ENCODE measurements at places on chromosomes 5 and 9.

- no peak for DNase-seq
Observed at GRCh38 chr9:106717686-106718085, 145.3 kb upstream of the ZNF462 start.

DNA sequence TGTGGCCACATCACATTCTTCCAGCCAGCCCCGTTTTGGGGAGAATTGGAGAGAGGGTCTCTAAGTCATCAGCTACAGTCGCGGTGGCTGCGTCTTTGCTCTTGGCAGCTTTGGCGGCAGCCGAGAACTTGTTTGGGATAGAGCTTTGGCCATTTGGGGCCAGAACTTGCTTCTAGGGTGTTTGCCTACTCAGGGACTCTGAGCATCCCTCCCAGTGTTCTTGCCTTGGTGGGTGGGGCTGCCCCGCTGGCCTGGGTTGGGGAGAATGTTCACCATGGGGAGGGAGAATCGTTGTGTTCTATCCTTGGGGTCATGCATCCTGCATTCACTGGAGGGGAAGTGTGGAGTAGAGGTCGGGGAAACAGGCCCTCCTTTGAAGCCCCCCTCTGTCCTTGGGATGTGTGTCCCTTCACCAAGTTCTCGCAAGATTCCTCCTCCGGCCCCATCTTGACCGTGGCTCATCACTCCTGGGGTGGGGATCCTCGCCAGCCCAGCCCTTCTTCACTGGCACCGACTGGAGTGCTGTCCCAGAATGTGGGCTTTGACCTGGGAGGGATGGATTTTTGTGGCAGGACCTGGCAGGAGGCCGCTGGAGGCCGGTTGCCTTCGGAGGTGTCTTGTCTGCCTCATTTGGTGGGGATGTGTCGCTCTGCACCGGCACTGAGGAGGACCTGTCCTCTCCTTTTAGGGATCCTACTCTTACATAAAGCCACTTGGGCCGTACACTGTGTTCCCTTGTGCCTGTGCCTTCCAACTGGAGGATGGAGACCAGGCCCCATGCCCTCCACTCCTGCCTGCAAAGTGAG is 3.5 kb downstream of the PHF2 start:
- no peak for DNase-seq

- no peak for DNase-seq
Observed at GRCh38 chr5:141040093-141040770, 10.9 kb upstream of the PCDHB1 start.

DNA sequence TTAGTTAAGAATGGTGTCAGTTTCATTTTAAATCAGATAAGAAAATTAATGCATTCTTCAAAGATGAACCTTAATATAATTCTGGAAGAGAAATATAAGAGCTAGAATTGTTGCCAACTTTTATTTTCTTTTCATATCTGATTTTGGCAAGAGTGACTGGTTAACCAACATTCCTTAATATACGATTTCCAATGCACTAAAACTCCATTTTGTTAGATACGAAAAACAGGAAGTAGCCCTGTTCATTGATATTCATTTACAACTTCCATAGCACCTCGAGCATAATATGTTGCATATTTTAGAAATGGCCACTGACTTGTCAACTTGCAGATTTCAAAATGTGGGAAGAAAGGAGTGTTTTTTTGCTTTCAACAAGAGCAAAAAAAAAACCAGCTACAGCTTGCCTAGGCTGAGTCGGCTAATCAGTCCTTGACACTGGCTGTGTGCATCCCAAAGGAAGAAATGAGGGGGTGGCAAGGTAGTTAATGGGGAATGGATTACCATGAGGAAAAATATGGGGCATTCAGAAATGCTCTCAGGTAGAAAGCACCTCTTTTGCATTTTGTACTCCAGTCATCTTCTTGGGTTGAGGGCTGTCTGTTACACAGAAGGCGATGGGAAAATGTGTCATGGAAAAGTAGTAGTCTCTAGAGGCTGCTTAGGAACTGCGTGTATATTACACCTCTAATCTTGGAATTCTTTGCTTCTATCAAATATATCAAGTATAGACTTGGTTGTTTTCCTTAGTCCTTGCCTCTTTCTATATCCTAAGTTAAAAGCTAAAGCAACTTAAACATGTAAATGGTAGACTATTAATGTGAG is 3.9 kb downstream of the MAP3K1 start:
- no peak for DNase-seq

All from T-helper 1 cell (primary cell).